ENCODE measurements at places on chromosomes 5 and 9.
A peak's percentile ranks its signal among the peaks of the same experiment; 100 is the strongest.

DNA sequence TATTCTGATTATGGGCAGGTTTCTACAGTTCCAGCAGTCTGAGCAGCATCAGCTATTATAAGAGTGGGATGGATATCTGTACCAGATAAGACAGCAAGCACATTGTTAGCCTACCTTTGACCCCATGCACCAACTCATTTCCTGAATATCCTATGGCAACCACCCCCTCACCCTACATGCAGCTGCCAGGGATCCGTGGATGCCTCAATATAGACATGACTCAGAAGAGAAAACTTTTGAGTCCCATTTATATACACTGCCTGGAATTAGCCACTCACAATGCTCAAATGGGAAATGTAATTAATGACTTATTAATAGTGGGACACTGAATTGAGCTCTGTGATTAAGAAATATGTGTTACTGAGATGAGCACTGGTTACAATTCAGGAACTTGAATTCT is 124.4 kb downstream of the SSBP2 start:
- H3K4me3 ChIP-seq, result no peak overlapping the region
- DNase-seq, result peak; percentile 67
- no peak overlapping the region for H3K27ac ChIP-seq
- H3K36me3 ChIP-seq, result peaks cover 41% of the 10 kb centered on the region
- peaks cover 10% of the 10 kb centered on the region for H3K4me1 ChIP-seq
- no peaks in the 10 kb centered on the region for H3K27me3 ChIP-seq

DNA sequence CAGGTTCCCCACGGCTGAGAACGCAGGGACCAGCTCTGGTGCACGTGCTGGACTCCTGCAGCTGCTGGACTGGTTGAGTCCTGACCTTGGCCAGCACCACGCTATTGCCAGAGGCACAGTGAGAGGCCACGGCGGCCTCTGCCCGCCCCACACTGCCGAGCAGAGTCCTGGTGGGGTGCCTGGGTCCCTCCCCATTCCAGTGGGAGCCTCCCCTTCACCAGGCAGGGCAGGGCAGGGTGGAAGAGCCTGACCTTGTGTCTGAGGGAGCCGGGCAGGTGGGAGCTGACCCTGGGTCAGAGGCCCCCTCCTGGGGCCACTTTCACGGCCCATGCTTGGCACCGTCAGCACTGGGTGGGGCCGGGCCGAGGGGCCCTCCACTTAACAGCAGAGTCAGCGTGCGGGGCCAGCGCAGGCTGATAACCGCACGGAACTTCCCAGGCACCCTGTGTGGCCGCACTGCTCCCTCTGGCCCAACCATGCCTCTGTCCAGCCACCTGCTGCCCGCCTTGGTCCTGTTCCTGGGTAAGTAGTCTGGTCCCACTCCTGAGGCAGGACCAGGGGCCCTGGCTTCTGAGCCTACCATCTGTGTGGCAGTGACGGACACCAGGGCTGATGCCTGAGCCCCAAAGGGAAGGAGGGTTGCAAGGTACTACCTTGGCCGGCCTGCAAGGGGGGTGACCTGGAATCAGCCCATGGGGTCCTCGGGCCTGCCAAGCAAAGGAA is at the start of gene MAMDC4:
MAMDC4 (plus strand) TSS at position 406 of the 723 bp plus-strand sequence; CDS start at position 477, 71 bp downstream.
- no peaks in the 10 kb centered on the region for H3K27me3 ChIP-seq

GRCh38 chr5:132595624-132596023 is 38.8 kb downstream of the RAD50 start:
- no peak overlapping the region for H3K4me3 ChIP-seq
- no peak for DNase-seq
- H3K27ac ChIP-seq, result no peak overlapping the region
- H3K27me3 ChIP-seq, result no peaks in the 10 kb centered on the region
- H3K36me3 ChIP-seq, result peaks cover 90% of the 10 kb centered on the region
- H3K4me1 ChIP-seq, result peaks cover 13% of the 10 kb centered on the region

DNA sequence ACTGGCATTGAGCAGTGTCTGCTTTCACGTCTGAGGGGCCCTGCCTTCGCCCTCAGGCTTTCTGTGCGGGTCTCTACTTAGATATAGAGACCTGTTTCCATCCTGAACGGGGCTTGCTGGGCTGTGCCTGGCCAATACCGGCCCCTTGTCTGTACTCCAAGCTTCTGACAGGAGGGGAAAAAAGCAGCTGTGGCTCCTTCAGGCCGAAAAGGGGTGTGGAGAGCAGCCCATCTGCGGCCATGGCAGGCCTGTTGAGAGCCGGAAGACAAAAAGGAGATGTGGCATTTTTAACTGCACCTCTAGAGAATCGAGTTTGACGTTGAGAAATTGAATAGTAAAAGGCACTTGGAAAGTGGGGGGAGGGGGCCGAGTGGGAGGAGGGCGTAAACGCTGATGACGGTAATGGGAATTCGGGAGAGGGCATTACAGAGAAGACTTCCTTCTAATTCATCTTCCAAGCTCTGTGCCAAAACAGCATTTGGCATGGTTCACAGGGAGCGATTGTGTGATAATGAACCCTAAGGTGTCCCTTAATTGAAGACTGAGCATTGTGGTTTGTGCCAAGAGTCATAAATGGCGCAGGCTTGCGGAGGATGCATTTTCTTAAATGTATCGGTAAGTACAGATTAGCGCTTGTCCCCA is 25.1 kb upstream of the PRDM12 start:
- peaks cover 13% of the 10 kb centered on the region for H3K36me3 ChIP-seq
- H3K27me3 ChIP-seq, result no peaks in the 10 kb centered on the region
- no peak overlapping the region for H3K27ac ChIP-seq
- DNase-seq, result no peak

DNA sequence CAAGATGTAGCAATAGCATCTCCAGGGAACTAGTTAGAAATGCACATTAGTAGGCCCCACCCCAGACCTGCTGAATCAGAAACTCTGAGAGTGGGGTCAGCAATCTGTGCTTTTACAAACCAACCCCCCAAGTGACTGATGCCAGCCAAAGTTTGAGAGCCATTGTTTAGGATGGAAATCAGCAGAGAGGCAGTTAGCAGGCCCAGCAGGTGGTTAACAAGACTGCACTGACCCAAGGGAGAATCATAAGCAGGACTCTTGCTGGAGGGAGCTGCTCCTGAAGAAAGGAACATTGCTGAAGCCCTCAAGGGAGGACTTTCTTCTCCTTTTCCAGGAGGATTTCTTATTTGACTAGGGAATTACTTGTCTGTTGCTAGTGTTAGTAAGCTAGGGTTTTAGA is 74.2 kb upstream of the SLC12A2 start:
- H3K4me3 ChIP-seq, result no peak overlapping the region
- no peak for DNase-seq
- no peaks in the 10 kb centered on the region for H3K4me1 ChIP-seq

GRCh38 chr9:124017051-124017928 is 5.7 kb downstream of the LHX2 start:
- no peak for DNase-seq
- H3K4me1 ChIP-seq, result peaks cover 9% of the 10 kb centered on the region
- peaks cover 45% of the 10 kb centered on the region for H3K27me3 ChIP-seq
- no peak overlapping the region for H3K27ac ChIP-seq
- H3K36me3 ChIP-seq, result peaks cover 5% of the 10 kb centered on the region
- H3K4me3 ChIP-seq, result no peak overlapping the region

GRCh38 chr9:127122176-127123063 is at the start of gene ANGPTL2:
Gene ANGPTL2 (minus strand): TSS chr9:127122635. CDS start chr9:127108731, 13,904 bp downstream.
- H3K4me1 ChIP-seq, result peaks cover 7% of the 10 kb centered on the region
- no peaks in the 10 kb centered on the region for H3K36me3 ChIP-seq
- peak within 1 kb of the TSS; percentile 4 for H3K4me3 ChIP-seq

GRCh38 chr9:109710830-109711229 is 69.2 kb upstream of the PALM2AKAP2 start:
- DNase-seq, result no peak
- no peaks in the 10 kb centered on the region for H3K27me3 ChIP-seq
- H3K4me1 ChIP-seq, result no peaks in the 10 kb centered on the region
- no peak overlapping the region for H3K4me3 ChIP-seq
- H3K36me3 ChIP-seq, result no peaks in the 10 kb centered on the region

DNA sequence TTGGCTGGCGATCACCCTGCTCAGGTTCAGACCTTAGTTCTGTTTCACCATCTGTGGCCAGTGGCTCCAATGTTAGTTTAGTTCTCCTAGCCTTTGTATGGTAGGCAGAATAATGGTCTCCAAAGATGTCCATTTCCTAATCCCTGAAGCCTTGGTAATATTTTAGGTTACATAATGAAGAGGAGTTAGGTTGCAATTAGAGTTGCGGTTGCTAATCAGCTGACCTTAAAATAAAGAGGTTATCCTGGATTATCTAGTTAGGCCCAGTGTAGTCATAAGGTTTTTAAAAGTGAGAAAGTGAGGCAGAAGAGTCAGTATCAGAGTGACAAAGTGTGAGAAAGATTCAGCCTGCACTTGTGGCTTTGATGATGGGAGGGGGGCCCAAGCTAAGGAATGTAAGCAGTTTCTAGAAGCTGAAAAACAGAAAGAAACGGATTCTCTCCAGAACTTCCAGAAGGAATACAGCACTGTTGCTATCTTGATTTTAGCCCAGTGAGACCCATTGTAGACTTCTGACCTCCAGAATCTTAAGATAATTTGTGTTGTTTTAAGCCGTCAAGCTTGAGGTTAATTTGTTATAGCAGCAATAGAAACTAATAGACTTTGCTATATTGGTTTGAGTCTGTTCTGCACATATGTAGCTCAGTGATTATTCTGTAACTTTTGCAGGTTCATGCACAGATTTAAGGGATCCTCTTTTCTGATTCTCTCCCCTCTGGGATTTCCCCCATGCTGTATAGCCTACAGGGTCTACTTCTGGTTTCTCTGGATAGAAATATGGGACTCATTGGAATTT is 21.6 kb downstream of the LNPEP start:
- H3K36me3 ChIP-seq, result no peaks in the 10 kb centered on the region

DNA sequence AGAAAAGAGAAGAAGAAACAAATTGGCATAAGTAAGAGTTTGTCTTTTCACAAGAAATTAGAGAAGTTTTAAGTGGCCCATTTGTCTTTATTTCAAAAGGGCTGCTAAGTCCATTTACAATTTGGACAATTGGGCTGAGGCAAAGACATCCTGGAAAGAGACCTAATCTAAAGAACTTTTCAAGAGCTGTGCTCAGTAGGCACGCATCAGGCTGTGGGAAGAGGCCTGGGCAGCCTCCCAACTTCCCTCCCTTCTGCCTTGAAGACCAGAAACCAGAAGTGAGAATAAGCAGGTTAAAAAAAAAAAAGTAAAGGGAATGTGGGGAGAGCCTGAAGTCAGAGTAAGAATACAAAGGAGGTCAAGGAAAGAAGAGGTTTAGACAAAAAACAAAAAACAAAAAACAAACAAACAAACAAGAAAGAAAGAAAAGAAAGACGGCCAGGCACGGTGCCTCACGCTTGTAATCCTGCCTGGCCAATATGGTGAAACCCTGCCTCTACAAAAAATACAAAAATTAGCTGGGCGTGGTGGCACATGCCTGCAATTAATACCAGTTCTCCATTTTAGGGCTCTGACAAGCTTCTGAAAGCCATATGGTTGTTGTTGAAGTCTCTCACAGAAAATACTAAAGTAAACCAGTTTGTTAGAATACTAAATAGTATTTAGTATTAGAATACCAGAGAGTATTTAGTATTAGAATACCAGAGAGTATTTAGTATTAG is 48.0 kb upstream of the CEP78 start:
- no peak overlapping the region for H3K4me3 ChIP-seq
- no peak overlapping the region for H3K27ac ChIP-seq
- H3K4me1 ChIP-seq, result no peaks in the 10 kb centered on the region

DNA sequence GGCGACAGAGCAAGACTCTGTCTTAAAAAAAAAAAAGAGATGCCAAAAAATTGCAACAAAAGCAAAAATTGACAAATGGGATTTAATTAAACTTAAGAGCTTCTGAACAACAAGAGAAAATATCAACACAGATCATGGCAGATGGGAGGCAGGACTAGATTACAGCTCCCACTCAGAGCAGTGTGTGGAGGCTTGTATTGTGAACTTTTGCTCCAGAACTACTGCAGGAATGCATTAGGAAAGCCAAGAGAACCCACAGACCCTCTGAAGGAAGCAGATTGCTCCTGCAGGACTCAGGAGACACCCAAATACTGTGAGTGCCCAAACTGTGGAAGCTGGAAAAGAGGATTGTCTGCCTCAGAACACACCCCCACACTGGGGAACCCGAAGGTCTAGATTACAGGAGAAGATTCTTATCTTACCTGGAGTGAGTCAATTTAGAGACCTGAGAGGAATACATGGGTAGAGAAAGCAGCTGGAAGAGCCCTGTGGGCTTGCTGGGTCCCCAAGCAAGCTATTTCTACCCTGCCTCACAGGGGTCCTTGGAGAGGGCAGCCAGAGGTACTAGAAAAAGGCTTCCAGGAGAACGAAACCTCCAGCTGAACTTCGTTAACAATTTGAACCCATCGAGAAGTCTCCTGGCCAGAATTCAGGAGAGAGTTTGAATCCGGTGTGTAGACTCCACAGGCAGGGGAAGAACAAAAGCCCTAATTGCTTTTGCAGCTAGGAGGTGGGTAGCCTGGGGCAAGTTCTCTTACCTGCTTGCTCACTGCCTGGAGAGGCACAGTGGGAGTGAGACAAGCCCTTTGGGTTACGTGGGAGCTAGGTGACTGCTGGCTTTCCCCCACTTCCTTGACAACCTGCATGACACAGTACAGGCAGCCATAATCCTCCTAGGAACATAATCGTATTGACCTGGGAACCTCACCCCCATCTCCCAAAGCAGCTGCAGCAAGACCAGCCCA is 593.4 kb upstream of the RGMB start:
- no peaks in the 10 kb centered on the region for H3K36me3 ChIP-seq
- H3K4me3 ChIP-seq, result no peak overlapping the region
- no peak overlapping the region for H3K27ac ChIP-seq
- no peaks in the 10 kb centered on the region for H3K4me1 ChIP-seq
- no peaks in the 10 kb centered on the region for H3K27me3 ChIP-seq
- no peak for DNase-seq

- no peak overlapping the region for H3K27ac ChIP-seq
- H3K4me1 ChIP-seq, result no peaks in the 10 kb centered on the region
- H3K27me3 ChIP-seq, result peaks cover 10% of the 10 kb centered on the region
- DNase-seq, result no peak
These were observed 74.2 kb upstream of the ADCY2 start for GRCh38 chr5:7321724-7322123.

DNA sequence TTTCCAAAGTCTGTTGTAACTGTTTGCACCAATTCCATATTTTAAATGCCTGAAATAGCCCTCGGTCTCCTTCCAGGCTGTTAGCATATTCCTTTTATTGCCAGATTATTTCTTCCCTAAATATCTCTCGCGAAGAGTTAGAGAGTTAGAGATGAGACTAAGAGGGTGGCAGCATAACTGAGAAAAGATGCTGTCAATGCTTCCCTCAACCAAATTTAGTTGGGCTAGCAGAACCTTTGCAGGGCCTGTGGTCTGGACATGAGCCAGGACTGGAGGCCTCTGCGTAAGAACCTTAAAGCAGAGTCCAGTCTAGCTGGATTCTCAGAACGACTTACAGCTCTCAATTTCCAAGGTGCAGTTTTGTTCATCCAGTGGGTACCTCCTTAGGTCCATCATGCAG is 135.9 kb downstream of the GABRB2 start:
- H3K4me3 ChIP-seq, result no peak overlapping the region
- no peak overlapping the region for H3K27ac ChIP-seq
- DNase-seq, result no peak
- no peaks in the 10 kb centered on the region for H3K36me3 ChIP-seq
- no peaks in the 10 kb centered on the region for H3K27me3 ChIP-seq

DNA sequence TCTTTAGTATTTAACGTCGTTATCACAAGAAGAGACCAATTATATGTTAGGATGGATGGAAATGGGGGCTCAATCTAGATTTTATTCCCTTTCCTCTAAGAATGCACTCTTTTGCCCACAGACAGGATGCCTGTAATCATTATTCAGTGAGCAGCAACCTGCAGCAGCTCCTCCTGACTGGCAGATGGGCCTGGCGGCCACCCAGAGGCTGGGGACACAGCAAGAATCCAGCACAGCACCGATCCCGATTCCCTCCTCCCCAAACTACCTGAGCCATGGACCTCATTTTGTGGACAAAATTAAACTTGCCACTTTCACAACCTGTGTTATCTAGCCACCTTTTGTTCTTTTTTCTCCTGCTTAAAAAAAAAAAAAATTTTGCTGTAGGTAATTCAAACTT is 101.0 kb downstream of the USP20 start:
- H3K36me3 ChIP-seq, result no peaks in the 10 kb centered on the region
- H3K4me3 ChIP-seq, result no peak overlapping the region
- H3K4me1 ChIP-seq, result no peaks in the 10 kb centered on the region
- no peak for DNase-seq
- no peaks in the 10 kb centered on the region for H3K27me3 ChIP-seq
